ENCODE measurements at places on chromosomes 5 and 9.

DNA sequence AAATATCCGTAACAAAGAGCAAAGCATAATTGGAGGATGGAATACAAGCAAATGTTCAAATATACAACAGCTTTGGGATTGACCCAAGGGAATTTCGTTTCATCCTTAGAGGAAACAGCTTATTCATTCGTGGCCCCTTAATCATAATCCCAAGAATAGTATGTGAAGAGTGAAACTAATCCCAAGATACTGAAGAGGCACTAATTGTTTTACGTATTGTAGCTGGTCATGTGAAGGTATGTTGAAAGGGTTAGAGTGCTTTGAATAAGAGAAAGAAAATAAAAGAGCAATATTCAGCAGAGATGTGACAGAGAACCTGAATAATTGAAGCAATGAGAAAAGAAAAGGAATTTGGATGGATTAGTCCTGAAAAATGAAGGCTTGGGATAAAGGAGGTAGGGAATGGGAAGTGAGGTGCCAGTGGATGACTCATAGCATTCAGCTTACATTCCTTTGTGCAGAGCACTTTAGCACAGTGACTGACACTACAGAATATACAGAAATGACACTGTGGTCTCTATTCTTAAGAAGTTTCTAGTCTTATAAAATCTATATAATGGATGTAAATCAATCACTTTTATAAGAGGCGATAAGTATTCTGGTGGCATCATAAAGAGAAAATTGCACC is 221.9 kb downstream of the TLR4 start:
- DNase-seq, result no peak

DNA sequence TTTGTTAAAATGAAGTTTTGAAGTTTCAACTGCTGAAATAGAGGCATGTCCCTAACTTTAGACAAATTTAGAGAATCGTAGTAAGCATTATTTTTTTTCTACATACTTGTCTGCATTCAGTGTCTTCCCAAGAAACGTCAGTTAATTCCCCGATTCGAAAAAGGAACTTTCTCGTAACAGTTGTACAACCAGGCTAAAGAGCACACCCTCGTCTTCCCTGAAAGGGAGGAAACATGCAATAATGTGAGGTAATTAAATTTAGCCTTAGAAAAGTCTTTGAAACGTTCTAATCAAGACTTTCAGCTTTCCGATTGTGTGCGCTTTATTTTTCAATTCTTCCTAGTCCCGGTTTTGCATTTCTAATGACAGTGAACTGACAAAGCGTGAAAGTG is 374 bp upstream of the SLC1A3 start:
- DNase-seq, result no peak

GRCh38 chr9:71858812-71859211 is 52.2 kb downstream of the ABHD17B start:
- DNase-seq, result peak; percentile 25

DNA sequence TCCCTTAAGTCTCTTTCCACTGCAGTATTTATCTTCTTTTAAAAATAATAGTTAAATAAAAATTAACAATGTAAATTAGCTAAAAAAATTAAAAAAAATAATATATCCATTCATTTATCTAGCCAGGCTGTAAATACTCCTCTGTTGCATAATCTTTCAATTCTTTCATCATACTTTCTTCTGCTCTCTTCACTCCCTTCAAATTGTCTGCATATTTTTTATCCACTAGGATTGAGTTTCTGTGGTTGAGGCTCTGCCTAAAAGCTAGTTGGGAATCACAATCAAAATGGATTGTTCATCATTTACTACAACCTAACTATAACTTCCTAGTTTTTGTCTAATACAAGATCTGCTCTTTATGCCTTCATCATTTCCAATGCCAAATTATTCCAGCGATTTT is 182.2 kb downstream of the PDE4D start:
- DNase-seq, result no peak

DNA sequence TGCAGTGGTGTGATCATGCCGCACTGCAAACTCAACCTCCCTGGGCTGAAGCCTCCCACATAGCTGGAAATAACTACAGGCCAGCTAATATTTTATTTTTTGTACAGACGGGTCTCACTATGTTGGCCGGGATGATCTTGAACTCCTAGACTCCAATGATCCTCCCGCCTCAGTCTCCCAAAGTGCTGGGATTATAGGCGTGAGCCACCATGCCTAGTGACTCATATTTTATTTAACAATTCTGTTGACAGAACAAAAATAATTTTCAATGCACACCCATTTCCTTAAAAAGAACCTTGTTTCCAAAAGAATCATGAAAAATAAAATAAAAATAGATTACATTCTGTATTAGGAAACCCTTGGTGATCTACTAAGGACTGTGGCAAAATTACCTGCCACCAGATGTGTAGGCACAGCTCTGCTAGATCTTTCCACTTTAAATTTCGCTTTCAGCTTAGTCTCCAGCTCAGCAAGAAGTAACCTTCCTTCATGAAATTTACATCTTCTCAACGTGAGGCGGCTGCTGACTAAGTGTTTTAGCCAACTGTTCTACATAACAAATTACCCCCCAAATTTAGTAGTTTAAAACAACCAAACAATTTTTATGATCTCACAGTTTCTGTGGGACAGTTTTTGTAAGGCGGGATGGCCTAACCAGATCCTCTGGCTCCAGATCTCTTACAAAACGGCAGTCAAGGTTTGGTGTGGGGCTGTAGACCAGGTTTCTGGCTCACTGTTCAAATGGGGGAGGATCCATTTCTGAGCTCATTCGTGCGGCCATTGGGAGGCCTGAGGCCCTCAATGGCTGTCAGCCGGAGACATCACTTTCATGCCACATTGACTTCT is 32.6 kb upstream of the GOLPH3 start:
- no peak for DNase-seq

- DNase-seq, result no peak
Observed at GRCh38 chr5:155871623-155872022, 455.3 kb upstream of the SGCD start.

DNA sequence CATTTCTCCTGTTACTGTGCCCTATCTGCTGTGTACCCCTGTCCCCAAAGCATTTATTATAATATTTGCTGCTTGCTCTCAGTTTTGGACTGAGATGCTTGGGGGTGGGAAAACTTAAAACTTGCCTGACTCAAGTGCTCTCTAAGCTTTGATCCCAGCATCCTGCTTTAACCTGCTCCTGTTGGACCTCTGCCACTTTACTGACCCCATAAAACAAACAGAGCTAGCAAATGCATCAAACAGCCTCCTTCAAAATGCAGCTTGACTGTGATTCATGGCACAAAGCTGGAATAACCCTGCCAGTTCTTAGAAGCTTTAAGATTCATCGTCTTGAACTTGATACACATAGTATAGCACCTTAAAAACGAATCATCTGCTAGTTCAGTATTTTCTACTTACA is 212.5 kb downstream of the DEPDC1B start:
- DNase-seq, result no peak

DNA sequence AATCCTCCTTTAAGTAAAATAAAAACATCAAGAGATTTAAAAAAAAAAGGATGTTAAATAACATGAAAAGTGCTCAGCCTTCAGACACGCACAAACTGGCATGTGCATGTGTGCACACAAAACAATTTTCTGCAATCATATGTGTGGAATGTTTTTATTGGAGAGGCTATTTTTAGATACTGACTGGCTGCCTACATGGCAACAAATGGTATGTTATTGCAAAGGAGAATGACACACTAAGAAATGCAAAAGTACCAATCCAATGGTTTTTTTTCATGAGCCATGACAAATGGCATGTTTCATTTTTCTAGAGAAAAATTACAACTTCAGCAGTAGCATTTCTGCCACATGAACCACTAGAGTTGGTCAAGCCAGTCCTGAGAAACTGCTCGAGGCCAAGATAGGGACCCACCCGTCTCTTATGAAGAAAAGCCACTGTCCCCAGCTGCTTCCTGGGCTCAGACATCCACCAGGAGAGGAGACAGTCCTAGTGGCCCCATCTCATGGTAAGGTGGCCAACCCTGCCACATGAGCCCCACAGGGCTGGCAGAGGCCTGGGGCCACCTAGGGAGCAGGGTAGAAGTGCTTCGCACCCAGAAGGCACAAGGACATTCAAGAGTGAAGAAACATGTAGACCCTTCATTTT is 116.4 kb downstream of the MYO10 start:
- no peak for DNase-seq

GRCh38 chr5:119353213-119353612 is 2.6 kb upstream of the TNFAIP8 start:
- no peak for DNase-seq

- no peak for DNase-seq
Observed at GRCh38 chr5:160271396-160271795, 41.0 kb downstream of the CCNJL start.

DNA sequence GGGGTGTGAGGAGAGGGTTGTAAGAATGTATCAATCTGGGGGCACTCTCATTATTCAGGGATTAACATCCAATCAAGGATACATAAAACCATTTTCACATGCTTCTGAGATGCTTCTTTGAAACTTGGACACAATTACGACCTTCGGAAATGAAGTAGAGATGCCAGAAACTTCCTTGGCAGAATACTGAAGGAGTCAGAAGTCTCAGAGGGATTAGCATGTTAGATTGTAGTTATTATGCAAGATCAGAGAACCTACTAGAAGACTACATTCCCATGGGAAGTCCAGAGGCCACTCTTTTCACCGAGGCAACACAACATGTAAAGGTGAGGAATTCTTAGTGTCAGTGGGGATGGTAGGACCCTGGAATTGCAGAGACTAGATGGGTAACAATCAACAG is 5.1 kb upstream of the SLC22A4 start:
- no peak for DNase-seq

DNA sequence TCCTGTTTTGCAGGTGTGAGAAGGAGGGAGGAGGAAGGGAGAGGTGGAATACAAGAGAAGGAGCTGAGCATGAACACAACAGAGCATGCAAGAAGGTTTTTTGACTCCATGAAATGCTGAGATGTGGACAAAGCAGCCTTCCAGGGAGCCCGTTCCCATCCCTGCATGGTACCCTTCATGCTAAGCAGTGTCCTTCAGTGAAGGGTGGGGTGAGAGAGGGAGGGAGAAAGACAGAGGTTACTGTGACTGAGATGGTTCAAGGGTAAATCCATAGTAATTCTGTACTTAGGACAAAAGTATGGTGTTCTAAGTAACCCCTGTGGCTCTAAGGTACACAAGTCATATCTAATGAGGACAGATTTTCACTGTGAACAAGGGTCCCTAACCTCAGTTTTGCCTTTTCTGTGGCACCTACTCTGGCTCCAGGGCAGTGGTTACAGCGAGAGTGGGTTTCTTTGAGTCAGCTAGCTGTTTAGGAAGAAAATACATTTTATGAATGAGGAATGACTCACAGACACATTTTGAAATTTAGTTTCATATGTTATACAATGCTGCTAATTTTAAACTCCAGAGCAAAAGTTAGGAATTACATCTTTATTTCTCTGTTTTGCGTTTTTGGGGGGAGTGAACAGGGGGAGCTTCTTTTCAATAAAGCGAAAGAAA is 184.9 kb upstream of the SLC12A2 start:
- peak; percentile 23 for DNase-seq

DNA sequence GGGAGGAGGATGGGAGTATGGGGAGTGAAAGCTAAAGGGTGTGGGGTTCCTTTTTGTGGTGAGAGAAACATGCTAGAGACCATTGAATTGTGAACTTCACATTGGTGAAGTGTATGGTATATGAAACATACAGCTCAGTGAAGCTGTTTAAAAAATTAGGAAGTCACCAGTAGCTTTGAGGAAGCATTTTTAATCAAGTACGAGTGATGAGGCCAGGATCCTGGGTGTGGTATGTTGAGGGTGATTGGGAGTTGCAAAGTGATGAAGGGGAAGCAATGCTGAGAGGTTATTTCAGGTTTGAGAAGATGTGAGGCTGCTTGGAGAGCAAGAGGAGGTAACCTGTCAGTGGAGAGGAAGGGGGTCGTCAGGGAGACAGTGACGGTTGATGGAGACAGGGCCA is 22.7 kb upstream of the CLK4 start:
- DNase-seq, result no peak

GRCh38 chr9:8946461-8946860 is 1146.9 kb upstream of the DMAC1 start:
- no peak for DNase-seq

DNA sequence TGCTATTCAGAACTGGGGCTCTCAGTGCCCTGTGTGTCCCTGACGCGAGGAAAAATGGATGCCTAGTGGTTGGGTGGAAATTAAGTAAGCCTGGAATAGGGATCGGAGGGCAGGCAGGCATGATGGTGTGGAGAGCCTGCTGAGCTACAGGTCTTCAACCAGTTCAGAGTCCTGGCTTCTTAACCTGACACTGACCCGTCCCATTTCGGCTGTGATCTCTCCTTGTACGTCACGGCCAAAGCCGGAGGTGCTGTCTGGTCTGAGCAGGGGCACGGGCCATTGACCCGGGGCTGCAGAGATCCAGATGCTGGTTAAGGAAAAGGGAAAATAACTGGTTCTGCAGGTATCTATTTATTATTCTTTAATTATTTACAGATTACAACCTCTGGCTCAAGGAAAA is 27.9 kb downstream of the RHOBTB3 start:
- DNase-seq, result no peak

DNA sequence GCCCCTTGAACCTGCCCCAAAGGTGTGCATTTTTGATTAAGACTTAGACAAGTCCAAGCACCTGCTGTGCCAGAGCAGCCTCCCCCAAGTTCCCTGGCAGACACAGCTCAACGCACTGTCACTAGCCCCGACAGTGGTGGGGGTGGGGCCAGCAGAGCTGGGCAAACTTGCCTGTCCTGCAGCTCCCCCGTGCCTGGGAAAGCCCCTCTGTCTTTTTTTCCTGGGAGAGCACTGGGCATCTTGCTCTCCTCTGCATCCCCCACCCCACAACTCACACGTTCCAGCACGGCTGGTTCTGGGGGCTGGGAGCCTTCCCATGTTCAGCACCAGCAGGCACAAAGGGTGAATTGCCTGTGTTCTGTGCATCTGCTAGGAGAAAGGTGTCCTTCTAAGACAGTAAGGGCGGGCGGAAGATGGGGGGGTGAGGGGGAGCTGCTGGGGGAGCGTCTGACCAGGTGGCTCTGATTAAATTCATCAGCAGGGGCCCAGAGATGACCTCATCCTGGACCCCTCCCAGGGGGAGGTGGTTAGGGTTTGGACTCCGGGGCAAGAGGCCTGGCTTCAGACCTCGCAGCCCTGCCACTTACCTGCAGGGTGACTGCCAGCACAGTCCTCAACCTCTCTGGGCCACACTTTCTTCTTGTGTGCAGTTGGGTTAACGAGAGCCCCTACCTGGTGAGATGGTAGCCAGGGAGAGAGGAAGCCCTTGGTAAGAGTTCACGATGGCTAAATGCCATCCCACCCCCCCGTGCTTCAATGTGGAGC is 23.5 kb downstream of the HMCN2 start:
- no peak for DNase-seq

- no peak for DNase-seq
Observed at GRCh38 chr9:137666513-137666822, 47.7 kb downstream of the EHMT1 start.

DNA sequence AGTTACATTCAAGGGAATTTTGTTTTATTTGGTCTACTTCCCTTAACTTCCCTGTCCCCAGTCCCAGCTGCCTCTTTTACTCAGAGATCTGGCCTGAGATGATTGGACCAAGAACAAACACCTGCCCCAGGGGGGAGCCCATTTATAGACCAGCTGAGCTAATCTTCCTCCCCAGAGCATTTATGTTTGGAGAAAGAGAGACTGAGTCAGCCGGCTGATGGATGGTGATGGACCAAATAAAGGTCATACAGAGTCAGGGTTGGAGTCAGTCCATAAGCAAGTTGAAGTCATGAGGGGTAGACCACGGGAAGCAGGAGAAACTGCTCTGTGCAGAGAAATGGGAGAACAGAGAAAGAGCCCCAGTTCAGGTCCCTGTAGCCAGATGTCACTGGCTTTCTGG is 77.7 kb downstream of the TMEM174 start:
- no peak for DNase-seq

Data from T-helper 2 cell treated with Interferon-gamma antibody and Interleukin-4, amounts not matched to agents 5 μg/mL and 100 μg/mL, for 36 hours (primary cell).